ENCODE measurements at places on chromosomes 7 and 10.
A peak's percentile ranks its signal among the peaks of the same experiment; 100 is the strongest.

GRCh38 chr10:117734731-117735405, 192.3 kb downstream of the EMX2 start:
- DNase-seq, result no peak

DNA sequence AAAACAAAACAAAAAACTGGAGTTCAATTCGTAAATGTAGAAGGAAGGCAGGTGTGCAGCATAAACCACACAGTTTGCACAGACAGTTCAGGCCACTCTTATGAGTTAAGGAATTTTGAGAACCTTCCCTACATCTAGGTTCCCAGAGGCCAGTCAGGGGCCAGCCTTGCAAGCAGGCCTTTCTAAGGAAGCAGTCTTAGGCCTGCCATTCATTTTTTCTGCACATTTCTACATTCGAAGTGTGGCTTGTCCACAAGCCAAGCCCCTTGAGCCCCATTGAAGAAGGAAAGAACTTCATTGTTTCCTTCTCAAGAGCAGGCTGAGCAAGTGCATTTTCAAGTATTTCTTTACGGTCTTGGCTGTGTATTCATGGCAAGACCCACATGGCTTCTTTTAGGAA, 11.4 kb upstream of the OSBPL3 start:
- DNase-seq, result no peak

- DNase-seq, result no peak
Observed at GRCh38 chr10:132681858-132682755, 103.8 kb downstream of the NKX6-2 start.

DNA sequence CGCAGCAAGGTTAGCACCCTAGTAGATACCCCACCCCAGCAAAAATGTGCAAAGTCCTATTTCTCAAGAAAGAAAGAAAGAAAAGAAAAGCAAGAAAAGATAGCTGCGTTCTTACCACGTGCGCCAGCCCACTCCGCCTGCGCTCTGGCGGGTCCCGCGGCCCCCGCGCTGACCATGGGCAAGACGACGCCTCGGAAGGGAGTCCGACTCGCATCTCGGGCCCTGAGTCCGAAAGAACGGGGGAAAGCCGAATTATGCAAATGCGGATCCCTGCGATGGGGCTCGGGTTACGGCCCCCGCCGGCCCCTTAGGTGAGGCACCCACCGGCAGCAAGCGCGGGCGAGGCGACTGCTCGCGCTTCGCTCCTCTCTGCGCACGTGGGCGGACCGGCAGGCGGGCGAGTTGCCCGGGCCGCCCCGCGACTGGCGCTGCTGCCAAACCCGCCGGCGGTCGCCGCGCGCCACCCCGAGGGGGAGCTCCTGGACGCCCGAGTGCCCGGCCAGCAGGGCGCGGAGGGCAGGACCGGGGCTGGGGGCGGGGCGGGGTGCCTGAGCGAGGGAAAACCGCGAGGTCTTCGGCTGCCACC, 2.4 kb upstream of the EGR2 start:
- DNase-seq, result peak; percentile 26

DNA sequence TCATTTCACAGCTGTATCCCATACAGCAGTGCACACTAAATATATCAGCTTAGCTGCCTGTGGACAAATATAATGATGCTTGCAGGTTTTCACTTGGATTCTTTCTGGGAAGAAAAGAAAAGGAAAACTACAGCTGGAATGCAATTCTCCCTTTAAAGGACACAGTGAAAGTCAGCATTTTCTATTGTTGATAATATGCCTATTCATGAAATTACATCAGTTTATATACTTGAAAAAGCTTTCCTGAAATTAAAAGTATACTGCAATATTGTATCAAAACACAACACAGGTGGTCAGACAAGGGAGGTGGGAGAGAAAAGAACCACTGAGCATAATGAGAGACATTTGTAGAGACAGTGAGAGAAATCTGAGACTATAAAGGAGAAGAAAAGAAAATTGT, 20.3 kb downstream of the THSD7A start:
- DNase-seq, result no peak

GRCh38 chr10:116974456-116975005, 30.5 kb downstream of the SHTN1 start:
- DNase-seq, result no peak

DNA sequence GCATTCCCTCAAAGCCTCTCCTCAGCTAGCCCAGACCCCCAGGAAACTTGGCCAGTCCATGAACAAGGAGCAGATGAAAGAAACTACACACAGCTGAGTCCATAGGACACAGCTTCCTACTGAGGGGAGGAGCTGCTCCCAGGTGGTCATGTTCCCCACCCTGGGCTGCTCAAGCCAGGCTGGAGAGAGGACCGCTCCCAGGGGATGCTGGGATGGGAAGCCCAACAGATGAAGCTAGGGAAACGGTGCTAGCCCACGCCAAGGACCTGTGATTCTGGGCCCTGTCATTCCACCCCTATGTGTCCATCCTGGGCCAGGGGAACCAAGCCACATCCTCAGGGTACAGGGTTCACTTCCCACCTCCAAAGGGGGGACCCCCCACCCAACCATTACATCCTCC, 19.0 kb downstream of the KCNH2 start:
- DNase-seq, result no peak

GRCh38 chr7:43905956-43906330, 453 bp downstream of the URGCP start:
- DNase-seq, result peak; percentile 27

DNA sequence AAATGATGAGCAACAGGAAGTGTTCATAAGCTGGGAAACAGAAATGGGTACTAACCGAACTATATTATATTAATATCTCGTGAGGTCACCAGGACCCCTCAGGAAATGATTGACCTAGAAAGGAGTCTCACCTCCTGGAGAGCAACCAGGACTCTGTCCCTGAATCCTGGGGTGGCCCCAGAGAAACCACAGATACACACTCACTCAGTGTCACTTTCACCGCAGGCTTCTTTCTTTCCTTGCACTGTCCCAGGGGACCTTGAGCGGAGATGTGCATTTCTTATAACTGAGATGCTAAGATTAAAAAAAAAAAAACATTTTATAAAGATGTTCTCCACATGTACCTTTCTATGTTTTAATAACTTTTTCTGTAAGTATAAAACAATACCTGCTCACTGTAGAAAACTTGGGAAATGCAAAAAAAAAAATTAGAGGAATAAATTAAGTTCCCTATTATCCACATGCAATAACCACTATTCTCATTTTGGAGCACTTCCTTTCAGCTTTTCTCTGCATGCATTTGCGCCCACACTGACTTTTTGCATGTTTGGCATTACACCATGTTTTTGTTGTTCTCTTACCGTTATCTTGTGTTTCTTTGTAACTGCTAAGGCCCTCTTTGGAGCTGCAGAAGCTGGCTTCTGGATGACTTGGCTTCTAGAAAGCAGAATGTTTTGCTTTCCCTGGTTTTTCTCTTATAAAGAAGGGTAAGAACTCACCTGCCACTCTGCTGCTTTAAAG, 15.0 kb downstream of the NOD1 start:
- DNase-seq, result no peak

GRCh38 chr7:133776266-133776665, 350.9 kb upstream of the LRGUK start:
- DNase-seq, result no peak

GRCh38 chr7:32039000-32039756, 31.0 kb downstream of the PDE1C start:
- no peak for DNase-seq

GRCh38 chr7:35648367-35648766, 46.6 kb downstream of the HERPUD2 start:
- no peak for DNase-seq

DNA sequence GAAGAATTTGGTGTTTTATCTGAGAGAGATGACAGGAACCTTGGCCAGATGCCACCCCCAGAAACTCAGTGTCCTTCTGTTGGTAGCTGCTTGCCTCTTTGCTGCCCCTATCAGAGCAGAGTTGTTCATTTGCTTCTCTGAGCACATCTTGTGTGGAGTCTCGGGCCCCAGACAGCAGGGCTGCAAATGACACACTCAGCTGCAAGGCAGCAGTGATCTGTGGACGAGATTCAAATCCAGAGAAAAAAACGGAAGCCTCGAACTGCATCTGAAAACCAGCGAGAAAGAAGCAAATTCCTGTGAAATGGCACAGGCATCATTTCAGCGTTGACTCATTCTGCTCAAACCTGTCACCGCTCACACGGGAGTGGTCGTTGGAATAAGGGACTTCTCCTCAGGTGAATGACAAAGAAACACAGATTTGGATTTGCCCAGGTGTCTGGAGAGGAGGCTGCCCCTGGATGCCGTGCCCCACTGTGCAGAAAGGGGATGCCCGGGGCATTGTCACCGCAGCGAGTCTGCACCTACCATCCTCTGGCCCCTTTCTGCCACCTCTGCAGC, 144.7 kb downstream of the PFKFB3 start:
- no peak for DNase-seq

DNA sequence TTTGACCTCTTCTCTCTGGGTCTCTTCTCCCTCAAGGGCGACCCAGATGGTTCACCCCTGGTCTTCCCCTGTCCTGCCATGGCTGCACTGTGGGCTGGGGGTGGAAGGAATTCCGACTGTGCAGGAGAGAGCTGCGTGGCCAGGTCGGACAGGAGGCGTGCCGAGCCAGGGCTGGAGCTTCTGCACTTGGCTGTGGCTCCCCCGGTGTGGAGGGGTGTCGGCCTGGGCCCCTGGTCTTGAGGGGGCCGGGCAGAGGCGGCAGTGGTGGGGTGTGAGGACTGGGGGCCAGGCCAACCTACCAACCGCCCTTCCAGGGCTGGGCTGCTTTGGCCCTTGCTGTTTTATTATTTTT, 74.9 kb upstream of the SHH start:
- no peak for DNase-seq

- DNase-seq, result no peak
Observed at GRCh38 chr7:133029463-133029862, 52.4 kb downstream of the CHCHD3 start.

DNA sequence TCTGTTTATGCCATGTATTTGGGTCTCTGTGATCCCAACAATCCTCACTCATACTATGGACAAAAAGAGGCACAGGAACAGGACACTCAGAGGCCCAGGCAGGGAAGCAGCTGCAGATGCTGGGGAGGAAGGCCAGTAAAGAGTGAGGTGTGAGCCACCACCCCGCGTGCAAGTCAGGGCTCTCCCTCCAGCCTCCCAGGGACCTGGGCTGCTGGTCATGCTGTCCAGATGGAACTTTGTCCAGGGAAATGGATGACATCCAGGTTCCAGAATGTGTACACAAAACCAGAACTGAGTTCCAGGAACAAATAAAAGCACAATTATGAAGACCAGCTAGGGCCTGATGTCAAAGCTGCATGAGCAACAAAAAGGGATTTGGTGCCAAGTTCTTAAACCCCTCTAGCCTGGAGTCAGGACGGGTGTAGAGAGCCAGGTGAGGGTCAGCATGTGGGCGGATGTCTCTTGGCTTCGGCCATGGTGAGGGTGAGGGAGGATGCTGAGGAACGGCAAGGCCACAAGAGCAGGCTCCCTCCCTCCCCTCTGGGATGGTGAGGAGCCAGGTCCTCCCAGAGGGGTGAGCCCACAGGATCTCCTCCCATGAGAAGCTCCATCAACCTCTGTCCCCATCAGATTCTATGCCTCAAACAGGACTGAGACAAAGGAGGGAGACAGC, 739.7 kb downstream of the PARD3 start:
- no peak for DNase-seq

- DNase-seq, result no peak
Observed at GRCh38 chr10:93639791-93640190, 27.5 kb downstream of the PDE6C start.

GRCh38 chr7:27130540-27131389, at the start of gene HOXA4:
HOXA4 (minus strand) TSS chr7:27130757; CDS start chr7:27130733, 24 bp downstream.
- peak; percentile 94 for DNase-seq

DNA sequence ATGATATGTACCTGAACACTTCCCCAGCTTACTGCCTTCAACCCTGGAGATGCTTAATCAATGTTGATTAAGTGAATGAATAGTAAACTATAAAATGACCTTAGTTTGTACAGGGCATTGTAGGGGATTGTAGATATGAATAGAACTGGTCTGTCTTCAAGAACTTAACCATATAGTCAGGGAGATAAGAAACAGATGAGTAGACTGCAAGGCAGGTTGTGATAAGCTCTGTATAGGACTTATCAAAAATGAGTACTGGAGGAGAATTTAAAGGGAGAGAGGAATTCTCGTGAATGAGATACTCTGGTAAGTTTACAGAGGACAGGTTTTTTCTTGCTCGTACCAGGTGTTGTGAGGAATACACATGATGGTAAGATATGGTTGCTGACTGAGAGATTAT, 27.6 kb downstream of the SGPL1 start:
- no peak for DNase-seq

DNA sequence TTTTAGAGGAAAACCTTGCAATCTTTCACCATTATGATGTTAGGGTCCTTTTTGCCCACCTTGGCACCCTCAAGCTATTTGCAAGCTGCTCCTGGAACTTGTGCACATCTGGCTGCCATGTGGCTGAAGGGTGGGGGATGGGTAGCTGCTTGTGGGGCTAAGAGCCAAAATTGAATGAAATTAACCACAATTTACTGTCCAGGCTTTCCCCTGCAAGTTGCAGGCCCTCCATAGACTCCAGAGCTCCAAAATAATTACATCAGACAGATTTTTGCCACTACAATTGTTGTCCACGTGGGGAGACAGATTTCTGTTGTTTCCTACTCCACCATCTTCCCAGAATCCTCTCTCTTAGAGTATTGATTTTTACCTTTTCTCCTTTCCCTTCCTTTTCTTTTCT, 19.1 kb downstream of the PI4K2A start:
- no peak for DNase-seq

DNA sequence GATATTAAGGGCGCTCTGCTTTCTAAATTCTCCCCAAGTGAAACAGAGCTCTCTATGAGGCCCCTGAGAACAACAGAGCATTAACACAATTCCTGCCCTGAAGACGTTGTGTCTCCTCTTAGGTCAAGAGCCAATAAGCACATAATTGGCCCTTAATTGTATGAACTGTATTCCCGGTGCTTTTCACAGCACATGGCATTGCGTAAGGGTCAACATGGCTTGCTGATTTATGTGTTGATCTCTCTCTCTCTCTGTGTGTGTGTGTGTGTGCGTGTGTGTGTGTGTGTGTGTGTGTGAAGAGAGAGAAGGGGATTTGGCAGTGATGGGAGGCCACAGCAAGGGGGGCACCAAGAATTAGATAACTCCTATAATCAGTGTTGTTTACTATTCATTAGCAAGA, 40.5 kb downstream of the LYZL1 start:
- no peak for DNase-seq

- DNase-seq, result no peak
Observed at GRCh38 chr7:50559881-50560280, 5.3 kb downstream of the DDC start.

- DNase-seq, result no peak
Observed at GRCh38 chr10:78231939-78232338, 198.3 kb downstream of the RPS24 start.

DNA sequence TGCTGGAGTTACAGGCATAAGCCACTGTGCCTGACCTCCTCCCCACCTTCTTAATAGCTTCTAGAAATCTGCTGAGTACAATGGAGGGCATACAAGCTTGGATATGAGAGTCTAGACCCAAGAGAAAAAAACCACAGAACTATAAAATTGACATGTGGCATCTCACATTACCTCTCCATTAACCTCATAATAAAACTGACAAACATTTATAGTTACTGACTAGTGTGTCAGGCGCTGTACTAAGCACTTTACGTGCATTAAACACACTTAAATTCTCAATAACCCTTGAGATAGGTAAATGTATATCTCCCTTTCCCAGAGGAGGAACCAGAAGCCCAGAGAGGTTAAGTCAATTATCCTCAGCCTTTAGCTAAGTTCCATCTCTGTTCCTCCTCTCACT, 300.5 kb upstream of the MYO3A start:
- no peak for DNase-seq

All from transverse colon (tissue), 4 donors.